ENCODE measurements at places on chromosomes 5 and 9. TPM values are rescaled to one million over a fixed set of nuclear protein-coding genes. Genes with fewer than 3 reads are reported as not detected.

The LCN12 gene
- not detected for total RNA-seq

The MAMDC2 gene
- total RNA-seq = 29.0 TPM

- H3K4me1 ChIP-seq = peaks cover under 1% of the 10 kb centered on the region
- no peak overlapping the region for H3K27ac ChIP-seq
- no peak for DNase-seq
- H3K4me3 ChIP-seq = no peak overlapping the region
Measured at GRCh38 chr5:56601641-56602071, 213.7 kb upstream of the MAP3K1 start.

- H3K4me3 ChIP-seq = no peak overlapping the region
- H3K36me3 ChIP-seq = no peaks in the 10 kb centered on the region
- peaks cover 4% of the 10 kb centered on the region for H3K4me1 ChIP-seq
- H3K27me3 ChIP-seq = no peaks in the 10 kb centered on the region
Measured at GRCh38 chr9:115237385-115237998, 119.5 kb upstream of the TNC start.

GRCh38 chr9:3436629-3437420, 89.0 kb downstream of the RFX3 start:
- no peak for DNase-seq
- no peaks in the 10 kb centered on the region for H3K27me3 ChIP-seq
- H3K4me3 ChIP-seq = no peak overlapping the region

DNA sequence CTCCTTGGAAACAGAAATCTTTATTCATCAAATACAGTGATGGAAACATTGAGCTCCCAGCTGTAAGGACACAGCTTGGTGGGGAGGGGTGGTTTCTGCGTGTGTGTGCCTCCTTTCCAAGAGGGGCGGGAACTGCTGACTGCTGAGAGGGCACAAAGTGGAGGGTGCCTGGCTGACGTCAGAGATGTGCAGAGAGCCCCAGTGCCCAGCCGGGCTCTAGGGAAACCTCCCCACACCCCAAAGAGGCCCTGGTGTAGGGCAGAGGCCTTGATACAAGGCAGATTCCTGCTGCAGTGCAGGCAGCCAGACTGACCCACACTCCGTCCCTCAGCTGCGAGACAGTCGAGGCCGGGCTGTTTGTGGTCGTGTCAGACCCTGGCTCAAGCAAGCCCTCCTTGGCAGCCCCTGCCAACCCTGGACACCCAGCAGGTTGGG, 191.0 kb downstream of the CACNA1B start:
- no peak overlapping the region for H3K27ac ChIP-seq
- no peak overlapping the region for H3K4me3 ChIP-seq
- no peaks in the 10 kb centered on the region for H3K36me3 ChIP-seq
- H3K4me1 ChIP-seq = no peaks in the 10 kb centered on the region

GRCh38 chr5:102099766-102100331, 196.2 kb downstream of the SLCO4C1 start:
- H3K4me1 ChIP-seq = no peaks in the 10 kb centered on the region
- H3K27ac ChIP-seq = no peak overlapping the region
- no peak for DNase-seq
- no peaks in the 10 kb centered on the region for H3K36me3 ChIP-seq
- H3K27me3 ChIP-seq = no peaks in the 10 kb centered on the region
